ENCODE measurements at places on chromosomes 4 and X. TPM values are rescaled to one million over a fixed set of nuclear protein-coding genes. Genes with fewer than 3 reads are reported as not detected.

NPNT gene
- total RNA-seq = 39.1 TPM

SCFD2 gene
- 11.5 TPM for total RNA-seq

FGF2 gene
- 0.94 TPM for total RNA-seq

LANCL3 gene
- 3.5 TPM for total RNA-seq

LGI2 gene
- total RNA-seq = 0.32 TPM

AMOT gene
- total RNA-seq = 24.2 TPM

IL13RA2 gene
- total RNA-seq = not detected

SPATA18 gene
- total RNA-seq = 14.6 TPM
